ENCODE measurements at places on chromosomes 5 and 9.
A peak's percentile ranks its signal among the peaks of the same experiment; 100 is the strongest.

- peak; percentile 81 for DNase-seq
Measured at GRCh38 chr9:136882109-136882946, 4.0 kb upstream of the TRAF2 start.

DNA sequence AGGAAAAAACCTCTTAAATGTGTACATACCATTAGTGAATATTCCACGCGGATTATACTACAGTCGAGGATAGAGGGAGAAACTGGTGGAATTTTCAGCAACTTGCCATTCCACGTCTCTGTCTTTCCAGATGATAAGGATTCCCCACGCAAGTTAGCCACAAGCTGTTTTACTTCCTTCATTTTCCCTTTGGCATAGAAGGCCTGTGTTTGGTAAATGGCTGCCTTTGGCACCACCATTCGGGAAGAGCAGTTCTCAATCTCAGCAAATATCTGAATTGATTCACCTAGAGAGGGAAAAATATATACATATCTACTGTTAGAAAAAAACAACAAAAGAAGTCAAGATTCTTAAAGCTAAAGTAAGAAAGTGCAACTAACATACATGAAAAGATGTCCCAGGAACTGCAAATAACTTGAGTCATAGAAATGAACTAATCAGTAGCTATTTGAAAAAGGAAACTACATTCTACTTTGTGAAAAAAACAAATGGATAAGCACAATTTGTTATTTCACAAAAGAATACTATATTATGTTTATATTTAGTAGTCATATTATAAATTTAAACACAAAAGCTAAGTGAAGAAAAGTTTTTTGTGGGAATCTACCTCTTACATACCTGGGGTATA is 8.1 kb downstream of the ARRDC3 start:
- DNase-seq = no peak

DNA sequence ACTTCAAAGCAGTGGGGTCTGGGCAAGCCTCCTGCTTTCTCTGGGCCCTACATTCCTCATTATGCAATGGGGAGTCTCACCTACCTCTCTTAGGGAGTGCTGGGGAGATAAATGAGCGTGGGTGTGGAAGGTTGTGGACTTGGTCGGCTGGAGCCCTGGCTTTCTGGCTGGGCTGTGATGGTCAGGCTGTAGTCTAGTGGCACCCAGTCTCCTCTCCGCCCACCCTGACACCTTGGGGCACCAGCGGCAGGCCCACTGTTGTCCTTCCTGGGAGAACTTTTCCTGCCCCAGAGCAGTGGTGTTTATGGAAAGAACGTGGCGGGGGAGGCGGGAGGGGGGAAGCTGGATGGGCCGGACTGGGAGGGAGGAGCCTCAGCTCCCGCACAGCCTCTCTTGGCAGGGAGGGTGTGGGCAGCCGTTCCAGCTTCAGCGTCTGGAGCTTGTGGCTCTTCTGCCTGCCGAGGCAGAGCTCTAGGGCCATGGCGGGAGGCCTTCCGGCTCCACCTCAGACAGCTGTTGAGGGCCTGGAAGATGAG is 4.1 kb downstream of the PTGS1 start:
- no peak for DNase-seq

- DNase-seq = no peak
Measured at GRCh38 chr5:10734832-10735523, 26.1 kb downstream of the DAP start.

GRCh38 chr9:134198791-134199190 is 34.4 kb upstream of the RNU6ATAC start:
- DNase-seq = no peak

- DNase-seq = no peak
Measured at GRCh38 chr5:158854260-158854783, 245.4 kb downstream of the EBF1 start.

DNA sequence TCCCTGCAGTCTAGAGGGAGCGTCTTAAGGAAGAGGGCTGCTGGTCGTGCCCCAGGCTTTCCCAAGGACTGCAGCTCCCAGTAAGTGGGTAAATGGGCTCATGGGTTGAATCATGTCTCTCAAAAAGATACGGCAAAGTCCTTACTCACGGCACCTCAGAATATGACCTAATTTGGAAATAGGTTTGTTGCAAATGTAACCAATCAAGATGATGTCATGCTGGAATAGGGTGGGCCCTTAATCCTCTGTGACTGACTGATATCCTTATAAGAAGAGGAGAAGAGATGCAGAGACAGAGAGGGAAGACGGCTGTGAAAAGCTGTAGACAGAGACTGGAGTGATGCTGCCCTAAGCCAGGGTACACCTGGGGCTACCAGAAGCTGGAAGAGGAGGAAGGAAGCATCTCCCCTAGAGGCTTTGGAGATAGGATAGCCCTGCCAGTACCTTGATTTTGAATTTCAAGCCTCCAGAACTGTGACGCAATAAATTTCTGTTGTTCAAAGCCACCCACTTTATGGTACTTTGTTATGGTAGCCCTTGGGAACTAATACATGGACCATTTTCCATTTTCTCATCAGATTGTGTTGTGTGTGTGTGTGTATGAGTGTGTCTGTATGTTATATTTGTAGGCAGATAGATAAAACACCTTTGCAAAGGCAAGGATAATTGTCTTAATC is 15.0 kb downstream of the GALNT10 start:
- DNase-seq = no peak
